ENCODE measurements at places on chromosomes 2 and 18.

DNA sequence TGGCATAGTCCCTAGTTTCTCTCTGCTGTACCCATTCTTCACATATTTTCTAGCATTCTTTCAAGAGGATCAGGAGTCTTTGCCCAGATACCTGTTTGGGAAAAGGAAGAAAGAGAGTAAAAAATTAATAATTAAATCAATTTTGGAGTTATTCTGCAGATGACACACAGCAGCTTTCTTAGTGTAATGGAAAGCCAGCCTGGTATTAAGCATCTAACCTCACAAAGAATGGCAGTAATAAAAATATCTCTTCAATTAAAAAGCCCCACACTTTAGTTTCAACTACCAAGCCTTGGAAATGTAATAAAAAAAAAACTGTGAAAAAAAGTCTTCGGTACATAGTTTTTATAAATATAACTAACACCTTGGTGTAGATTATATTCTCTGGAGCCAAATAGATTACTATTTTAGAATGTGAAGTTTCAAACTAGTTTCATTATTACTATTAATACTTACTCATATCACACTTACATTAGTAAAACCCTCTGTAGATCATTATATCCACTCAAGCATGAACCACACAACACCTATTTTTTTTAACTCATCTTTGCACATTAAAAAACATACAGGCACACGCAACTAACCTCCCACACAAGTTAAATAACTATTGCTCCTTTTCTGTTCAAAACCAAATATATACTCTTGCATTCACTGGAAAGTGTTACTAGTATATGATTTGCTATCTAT, 90.9 kb downstream of the GPD2 start:
- no peak for DNase-seq

DNA sequence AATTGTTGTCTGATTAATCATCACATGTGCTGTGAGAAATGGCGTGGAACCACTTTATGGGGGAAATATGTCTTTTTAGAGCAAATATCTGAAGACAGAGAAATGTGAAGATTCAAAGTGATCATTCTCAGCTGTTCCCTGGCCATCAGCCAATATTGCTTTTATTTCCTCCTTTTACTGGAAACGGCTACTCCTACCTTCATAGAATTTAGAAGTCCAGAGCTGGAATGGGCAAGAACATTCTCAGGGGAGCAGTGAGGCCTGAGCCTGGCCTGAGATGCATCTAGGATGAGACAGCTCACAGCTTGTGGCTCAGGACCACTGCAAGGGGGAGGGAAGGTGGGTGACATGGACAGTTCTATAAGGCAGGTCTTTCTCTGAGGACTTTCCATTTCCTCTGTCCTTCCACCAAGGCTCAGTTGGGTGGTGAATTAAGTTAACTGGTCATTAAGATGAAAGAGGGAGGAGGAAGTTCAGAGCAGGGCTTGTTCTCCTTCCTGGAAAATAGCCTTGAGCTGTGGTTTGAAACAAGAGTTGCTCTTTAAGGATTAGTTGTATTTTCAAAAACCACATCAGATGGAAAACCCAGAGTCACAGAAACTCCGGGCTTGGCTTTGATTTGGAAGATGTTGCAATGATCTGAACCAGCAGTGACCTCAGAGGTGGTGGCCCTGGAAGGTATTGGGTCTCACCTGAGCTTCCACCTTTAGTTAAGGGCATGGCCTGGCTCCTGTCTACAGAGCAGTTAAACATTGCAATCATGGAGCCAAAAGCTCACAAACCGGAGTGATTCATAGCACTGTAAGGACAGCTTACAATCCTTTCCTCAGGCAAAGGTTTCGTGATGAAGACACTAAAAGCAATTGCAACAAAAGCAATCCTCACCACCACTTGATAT, 144.3 kb downstream of the VAPA start:
- no peak for DNase-seq

DNA sequence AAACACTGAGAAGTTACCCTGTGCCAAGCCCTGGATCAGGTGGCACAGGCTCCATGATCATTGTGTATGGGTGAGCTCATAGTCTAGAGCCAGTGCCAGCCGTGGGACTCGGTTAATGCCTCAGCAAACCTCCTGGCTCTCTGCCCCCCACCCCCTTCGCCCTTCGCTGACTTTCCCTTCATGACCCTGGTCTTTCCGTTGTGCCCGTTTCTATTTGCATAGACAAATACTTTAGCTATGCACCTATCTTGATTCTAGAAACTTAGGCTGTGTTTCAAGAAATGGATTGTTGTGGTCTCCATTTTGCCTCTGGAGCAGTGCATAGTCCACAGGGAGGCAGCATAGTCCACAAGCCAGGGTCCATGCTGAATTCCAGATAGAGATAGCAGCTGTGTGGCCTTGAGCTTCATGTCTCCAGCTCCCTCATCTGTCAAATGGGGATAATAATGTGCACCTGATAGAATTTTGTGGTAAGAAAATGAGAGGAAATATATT, 44.8 kb upstream of the KDM3A start:
- DNase-seq, result peak; percentile 55

DNA sequence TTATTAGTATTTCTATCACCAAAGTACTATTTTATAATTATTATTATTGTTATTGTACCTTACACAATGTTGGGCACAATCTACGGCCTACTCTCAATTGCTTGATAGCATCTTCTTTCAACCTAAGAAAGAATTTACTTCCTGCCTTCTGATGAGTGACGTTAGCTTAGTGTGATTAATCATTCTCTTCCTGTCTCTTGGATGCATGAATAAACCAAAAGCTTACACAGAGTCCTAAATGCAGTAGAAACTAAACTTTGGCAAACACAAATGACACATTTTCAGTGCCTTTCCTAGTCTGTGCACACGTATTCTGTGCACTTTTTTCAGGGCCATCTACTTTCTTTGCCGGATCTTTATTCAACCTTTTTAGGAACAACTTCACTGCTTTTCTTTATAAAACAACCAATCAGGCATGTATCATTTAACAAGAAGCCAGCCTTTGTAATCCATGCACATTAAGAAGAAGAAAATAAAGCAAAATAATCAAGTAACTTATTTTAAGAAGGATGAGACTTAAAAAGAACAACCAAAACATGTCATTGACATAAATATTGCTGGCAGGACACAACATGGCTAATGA, 19.1 kb downstream of the TRAK2 start:
- no peak for DNase-seq

DNA sequence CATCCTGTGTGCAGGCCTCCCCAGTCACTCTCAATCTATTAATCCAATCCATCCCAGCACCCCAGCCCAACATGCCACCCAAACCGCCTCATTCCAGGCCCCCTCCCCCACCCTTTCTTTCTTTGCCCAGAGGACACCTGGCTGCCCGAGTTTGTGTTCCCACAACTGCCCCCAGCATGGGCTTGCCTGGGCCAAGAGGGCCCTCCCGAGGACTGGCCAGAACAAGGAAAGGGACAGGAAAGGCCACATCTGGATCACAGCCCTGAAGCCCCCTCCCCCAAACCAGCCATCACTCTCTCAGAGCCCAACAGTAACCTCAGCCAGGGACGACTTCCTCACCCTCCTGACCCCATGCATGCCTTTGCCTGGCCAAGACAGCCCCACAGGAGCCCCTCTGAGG, 1.2 kb downstream of the TNS1 start:
- DNase-seq, result no peak

DNA sequence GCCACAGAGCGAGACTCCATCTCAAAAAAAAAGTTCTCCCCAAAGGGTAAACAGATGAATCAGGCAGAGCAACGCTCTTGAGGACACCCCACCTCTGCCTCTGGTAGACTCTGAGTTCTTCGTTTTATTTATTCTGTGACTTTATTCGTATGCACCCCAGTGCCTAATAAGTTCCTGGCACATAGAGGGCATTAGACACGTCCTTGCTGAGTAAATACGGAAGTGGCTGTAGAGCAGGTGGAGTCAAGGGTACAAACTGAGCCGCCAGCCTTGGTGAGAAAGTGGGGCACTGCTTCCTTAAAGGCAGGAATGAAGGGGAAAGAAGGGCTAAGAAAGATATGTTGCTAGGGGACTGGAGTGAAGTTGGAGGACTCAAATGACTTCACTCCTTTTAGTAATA, 12.9 kb downstream of the SULT1C2 start:
- peak; percentile 60 for DNase-seq

DNA sequence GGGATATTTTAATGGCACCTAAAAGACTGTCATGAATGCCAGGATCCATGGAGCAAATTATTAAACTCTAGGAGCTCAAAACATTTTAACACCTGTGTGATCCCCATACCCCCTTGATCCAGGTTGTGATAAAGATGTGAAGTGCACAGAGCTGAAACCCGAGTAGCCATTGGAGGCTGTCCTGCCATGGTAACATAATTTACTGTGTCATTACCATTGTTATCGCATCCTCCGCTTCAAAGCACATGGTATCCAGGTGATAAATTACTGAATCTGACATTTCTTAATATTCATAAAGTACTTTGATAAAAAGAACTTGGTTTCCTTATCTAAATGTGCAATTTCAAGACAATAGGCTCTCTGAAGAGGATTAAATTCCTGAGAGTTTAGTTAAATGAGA, 109.3 kb downstream of the CHST9 start:
- DNase-seq, result no peak

- DNase-seq, result no peak
Observed at GRCh38 chr2:124692707-124693106, 667.6 kb downstream of the CNTNAP5 start.

DNA sequence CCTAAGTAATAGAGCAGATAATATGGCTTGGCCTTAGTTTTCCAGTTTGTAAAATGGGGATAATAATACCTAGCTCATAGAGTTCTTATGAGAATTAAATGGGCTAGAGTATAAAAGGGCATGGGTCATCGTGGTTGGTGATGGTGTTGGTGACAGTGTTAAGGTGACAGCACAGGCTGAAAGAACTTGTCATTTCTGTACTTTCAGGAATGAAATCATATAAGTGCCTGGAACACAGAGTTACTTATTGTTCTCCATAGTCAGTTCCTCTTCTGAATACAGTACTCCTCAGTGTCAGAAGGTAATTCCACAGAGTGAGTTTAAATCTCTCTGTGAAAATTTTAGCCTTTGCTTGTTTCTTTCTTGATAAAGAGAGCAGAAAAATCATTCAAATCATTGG, 42.4 kb downstream of the KIF5C start:
- DNase-seq, result no peak

- no peak for DNase-seq
Observed at GRCh38 chr2:46158661-46159060, 138.5 kb upstream of the EPAS1 start.

- no peak for DNase-seq
Observed at GRCh38 chr2:60479226-60480088, 74.0 kb downstream of the BCL11A start.
